ENCODE measurements at places on chromosomes 4 and X. TPM values are rescaled to one million over a fixed set of nuclear protein-coding genes. Genes with fewer than 3 reads are reported as not detected.

The SATL1 gene
- total RNA-seq, result not detected

The RPA4 gene
- 0.38 TPM for total RNA-seq

- no peak for DNase-seq
Measured at GRCh38 chr4:88759895-88760290, 62.3 kb upstream of the NAP1L5 start.

DNA sequence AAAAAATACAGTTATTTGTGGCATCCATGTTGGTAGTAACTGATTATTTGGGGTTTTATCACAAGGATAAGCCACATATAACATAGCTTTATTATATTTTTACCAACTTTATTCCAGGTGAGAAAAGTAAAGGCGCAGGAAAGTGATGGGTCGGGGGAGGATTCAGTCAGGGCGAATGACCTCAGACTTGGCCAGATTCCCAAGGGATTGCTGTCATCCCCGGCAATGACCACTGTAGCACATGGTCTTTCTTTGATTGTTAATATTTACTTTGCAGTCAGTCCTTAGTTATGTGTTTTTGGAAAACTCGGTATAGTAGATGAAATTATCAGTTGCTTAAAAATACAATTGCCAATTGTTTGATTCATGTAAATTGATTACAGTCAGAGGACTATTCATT is 17.6 kb downstream of the GRIA3 start:
- no peak for DNase-seq

GRCh38 chrX:41718481-41719235 is 5.3 kb upstream of the GPR82 start:
- no peak for DNase-seq

DNA sequence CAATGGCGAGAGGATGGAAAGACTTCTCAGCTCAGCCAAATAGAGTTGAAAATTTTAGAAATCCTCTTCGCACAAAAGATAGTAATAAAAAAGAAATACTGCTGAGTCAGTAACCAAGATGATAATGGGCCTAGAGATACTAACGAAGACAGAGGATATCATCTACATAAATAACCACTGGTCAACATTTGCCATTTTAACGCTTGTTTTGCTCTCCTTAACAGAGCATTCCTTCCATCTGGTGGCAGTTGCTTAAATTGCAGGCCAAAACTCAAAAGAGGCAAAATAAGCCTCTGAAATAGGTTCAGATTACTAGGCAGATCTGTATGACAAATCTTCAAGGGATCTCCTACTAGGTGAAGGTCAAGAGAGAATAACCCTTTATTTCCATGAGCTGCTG is 51.7 kb upstream of the MCF2 start:
- no peak for DNase-seq

The SNX12 gene
- total RNA-seq, result 32.9 TPM

DNA sequence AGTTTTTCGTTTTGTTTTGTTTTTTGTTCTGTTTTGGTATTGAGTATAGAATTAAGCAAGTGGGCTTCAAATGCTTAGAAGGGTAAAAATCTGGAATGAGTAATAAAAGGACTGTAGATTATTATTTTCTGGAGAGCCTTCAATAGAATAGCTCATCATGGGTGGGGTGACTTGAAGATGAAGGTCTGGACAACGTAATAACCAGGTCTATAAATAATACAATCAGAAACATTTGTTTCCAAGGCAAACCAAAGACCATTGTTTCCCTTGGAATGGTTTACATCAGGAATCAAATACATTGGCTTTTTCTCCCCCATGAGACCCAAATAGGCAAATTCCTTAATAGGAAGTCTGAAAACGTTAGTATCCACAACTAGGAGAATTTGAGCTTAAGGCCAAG is 721.6 kb downstream of the RPA4 start:
- no peak for DNase-seq

- DNase-seq, result no peak
Measured at GRCh38 chrX:40987413-40987812, 97.8 kb upstream of the USP9X start.

The PYURF gene
- 51.5 TPM for total RNA-seq

The USP51 gene
- 1.1 TPM for total RNA-seq

- DNase-seq, result no peak
Measured at GRCh38 chrX:34401411-34401810, 255.7 kb downstream of the TMEM47 start.

- no peak for DNase-seq
Measured at GRCh38 chrX:74656079-74656745, 41.8 kb upstream of the RLIM start.

- no peak for DNase-seq
Measured at GRCh38 chr4:96775501-96775900, 935.6 kb downstream of the PDHA2 start.

Data from activated naive CD4-positive, alpha-beta T cell treated with anti-CD3 and anti-CD28 coated beads for 36 hours (primary cell).